ENCODE measurements at places on chromosomes 4 and X.

DNA sequence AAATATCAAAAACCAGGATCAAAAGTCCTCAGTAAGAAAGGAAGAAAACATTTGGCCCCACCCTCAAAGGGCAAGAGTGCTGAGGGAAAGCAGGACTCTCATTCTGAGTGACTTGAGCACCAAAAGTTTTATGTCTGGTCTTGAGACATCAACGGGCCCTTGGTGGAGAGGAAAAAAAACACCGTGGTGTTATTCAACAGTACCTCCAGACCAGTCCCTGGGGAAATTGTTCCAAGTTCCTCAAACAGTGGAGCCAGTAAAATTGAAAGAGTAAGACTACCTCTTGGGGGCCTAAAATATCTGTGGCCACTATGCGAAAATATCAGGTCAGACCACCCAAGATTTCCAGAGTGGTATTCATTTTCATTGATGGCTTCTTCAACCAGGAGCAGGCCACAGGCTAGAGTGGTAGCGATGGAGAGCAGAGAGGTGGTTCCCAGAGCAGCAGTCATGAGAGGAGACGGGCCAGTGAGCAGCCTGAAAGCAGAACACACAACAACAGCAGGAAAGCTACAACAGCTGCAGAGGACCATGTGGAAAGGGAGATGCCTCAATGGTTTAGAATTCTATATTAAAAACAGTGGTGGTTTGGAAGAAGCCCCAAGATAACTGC is 63.7 kb upstream of the RPL34 start:
- no peak for DNase-seq

DNA sequence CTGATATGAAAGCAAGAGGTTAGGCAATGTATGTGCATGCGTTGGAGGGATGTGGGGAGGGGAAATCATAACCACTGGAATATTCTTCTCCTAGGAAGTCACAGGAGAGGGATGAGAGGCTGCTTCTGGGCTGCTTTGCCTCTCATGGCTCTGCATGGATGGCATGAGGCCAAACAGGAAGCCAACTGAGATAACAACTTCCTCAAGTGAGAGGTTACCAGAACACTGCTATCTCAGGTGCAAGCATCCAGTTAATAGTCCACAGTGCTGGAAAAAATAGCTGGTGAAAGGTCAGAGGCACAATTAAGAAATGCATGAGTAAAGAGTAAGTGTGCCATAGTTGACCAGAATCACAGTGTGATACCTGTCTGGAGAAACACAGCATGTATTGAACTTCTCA is 113.3 kb downstream of the ELOVL6 start:
- no peak for DNase-seq

DNA sequence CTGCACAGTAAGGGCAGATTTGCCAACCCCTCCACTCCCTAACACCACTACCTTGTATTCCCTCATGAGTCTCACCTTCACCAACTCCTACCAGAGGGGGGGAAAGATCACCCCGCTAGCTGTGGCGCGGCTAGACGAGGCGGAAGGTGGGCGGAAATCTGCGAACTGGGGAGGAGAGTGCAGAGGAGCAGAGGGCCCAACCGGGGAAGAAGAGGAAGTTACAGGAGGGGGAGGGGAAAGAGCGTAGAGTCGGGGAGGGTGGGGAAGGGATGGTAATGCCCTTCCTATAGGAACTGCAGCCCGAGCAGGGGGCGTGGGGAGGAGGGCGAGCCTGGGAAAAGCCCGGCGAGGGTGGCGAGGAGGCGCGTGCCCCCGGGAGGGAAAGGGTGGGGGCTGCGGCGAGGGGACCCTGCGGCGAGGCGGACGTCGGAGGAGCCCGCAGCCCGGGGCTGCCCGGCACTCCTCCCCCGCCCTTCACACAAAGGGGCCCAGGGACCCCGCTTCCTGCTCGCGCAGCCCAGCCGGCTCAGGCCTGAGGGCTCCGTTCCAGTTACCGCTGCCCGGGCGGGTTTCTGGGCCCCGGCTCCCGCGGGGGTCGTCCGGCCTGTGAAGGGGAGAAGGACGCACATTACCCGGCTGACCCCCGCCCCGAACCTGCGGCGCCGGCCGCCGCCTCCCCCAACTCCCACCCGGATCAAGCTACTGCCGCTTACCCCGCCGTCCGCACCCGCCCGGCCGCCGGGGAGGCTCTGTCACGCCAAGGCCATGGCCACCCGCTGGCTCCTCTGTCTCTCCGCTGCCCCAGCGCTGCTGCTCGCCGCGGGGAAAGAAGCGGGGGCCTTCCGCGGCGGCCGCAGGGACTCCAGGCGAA is 1.8 kb downstream of the RAP2C start:
- DNase-seq = peak; percentile 55

GRCh38 chr4:135207531-135207930 is 1005.9 kb upstream of the PABPC4L start:
- DNase-seq = no peak

DNA sequence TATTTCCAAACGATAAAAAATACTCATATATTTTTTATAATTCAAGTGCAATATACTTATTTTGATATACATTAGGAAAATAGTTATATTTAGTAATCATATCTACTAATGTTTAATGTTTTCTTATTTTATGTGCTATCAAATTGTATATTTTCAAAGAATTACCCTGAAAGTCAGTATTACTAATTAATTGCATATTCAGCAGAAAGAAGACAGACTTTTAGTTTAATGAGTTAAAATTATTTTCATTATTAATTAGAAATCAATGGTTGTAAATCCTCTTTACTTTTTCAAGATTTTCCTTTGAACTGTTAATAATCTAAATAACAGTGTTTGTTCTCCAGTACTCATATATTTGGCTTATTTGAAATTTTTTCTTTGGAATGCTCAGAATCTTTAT is 181.3 kb upstream of the NDST4 start:
- no peak for DNase-seq

DNA sequence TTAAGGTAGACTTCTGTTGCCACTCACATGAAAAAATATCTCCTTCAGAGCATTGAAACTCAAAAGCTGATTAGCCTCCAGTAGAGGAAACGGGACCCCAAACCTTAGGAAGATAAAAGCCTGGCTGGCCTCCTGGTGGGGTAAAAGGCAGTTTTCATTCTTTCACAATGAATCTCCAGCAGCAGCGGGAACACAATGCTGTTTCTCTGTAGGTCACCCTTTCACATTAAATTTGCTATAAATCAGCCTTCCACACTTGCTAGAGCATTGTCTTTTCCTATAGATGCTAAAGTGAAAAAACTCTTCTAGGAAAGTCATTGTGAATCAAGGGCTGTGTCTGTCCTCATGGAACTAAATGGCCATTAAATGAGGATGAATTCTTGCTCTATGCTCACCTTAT is 207.3 kb upstream of the MAGEB2 start:
- DNase-seq = no peak
